GM23248 (cell line): ENCODE measurements at places on chromosomes 4 and X. TPM values are rescaled to one million over a fixed set of nuclear protein-coding genes. Genes with fewer than 3 reads are reported as not detected.

Gene SMR3A
- total RNA-seq: not detected in 2 replicates

Gene MAGEC3
- total RNA-seq: not detected in 2 replicates

Gene UGT2B7
- not detected in 2 replicates for total RNA-seq

Gene DRD5
- total RNA-seq: not detected in 2 replicates

Gene SYNPO2
- 4.3 and 5.0 TPM in 2 replicates for total RNA-seq

Gene TADA2B
- 14.8 and 15.7 TPM in 2 replicates for total RNA-seq

DNA sequence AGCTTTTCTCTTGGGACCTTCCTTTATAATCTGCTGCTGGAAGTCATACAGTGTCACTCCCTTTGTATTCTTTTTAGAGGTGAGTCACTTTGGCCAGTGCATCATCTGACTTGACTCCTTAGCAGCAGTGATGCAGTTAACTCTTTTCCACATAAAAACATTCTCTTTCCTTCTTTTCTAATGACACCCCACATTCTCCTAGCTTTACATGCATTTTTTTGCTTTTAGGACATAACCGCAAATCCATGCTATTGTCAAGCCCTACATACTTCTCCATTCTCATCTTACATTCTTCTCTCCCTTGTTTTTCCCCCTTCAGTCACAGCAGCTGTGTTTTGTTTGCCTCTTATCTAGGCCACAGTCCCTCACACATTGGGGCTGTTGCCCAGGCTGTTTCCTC is 55.1 kb downstream of the ZNF330 start:
- DNase-seq: peak; percentile 86

- DNase-seq: no peak
These were observed 85.9 kb upstream of the HELT start for GRCh38 chr4:184932343-184932742.

DNA sequence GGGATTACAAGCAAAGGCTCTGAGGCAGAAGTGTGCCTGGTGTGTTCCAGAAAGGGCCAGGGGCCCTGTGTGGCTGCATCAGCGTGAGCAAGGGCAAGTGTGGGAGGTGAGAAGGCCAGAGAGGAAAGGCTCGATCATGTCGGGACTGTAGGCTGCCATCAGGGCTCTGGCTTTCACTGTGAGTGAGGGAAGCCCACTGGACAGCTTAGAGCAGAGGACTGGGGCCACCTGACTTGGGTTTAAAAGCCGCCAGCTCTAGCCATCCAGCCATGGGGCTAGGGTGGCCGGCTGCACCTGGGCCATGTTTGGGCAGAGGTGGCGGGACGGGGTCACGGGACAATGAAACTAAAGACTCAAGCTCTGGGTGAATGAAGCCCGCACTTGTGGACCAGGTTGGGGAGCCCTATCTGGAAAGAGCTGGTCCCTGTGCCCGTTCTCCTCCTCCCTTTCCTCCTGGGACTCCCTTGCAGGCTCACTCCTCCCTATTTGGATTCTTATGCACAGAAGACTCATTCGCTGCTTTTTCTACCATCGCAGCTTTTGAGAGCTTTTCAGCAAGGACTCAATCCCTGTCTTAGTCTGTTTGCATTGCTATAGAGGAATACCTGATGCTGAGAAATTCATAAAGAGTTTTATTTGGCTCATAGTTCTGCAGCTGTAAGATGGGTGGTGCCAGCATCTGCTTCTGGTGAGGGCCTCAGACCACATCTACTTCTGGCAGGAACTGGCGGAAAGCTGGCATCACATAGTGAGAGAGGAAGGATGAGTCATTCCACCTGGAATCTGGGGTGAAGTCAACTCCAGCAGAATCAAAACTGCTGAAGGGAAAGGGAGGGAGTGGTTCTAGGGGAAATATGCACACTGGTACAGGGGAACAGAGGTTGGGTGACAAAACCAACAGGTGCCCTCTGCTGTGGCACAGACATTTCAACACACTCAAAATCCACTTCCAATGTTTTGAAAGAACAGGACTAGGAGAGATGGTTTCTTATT is 15.3 kb downstream of the CTAG1B start:
- DNase-seq: peak; percentile 85

- DNase-seq: peak; percentile 25
These were observed 69.8 kb downstream of the CCKAR start for GRCh38 chr4:26420438-26420837.

- peak; percentile 34 for DNase-seq
These were observed 106.4 kb upstream of the SCOC start for GRCh38 chr4:140266958-140267568.

DNA sequence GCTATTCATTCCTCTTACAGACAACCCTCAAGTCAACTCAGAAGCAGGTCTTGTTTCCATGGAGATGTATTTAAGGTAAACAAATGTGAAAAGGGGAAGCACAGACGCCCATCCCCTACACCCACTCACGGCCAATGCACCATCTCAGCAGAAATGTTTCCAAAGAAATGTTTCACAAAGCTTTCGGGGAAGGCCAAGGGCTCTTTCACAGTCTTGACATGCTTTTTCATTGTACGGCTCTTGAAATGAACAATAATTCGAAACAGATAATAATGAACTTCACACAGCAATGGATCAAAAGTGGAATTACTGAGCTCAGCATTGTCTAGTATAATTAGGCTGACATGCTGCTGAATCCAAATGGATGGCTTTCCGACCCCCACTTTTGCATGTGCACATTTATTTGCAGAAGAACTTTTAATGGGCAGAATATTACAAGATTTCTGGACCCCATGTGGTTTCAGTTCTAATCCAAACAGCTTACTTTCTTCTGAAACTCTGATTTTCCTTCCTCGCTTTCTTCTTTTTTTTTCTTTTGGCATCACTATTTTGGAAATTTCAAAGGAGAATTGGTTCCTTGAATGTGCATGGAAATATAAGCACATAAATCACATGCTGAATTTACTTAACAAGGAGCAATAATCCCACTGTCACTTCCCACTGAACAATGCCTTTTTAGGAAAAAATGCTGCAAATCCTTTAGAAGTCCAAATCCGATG is 160.9 kb downstream of the SMIM20 start:
- DNase-seq: no peak

GRCh38 chr4:121390335-121390734 is 9.5 kb upstream of the QRFPR start:
- no peak for DNase-seq

DNA sequence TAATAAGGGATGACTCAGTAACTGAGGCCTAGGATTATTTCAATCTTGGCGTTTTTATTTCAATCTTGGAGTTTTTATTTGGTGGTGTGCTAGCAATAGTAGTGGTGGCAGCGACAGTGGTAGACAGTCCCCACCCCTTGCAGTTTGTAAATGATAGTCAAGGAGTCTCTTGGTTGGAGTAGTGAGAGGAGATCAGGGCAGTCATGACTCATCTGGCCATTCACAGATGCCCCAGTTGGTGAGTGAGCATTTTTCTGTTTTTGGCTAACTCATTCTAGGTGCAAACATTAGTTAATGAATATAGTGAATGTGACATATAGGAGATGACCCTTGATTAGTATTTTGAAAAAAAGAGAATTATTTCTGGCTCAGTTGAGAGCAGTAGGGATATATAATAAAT is 93.5 kb upstream of the ADAD1 start:
- peak; percentile 40 for DNase-seq

DNA sequence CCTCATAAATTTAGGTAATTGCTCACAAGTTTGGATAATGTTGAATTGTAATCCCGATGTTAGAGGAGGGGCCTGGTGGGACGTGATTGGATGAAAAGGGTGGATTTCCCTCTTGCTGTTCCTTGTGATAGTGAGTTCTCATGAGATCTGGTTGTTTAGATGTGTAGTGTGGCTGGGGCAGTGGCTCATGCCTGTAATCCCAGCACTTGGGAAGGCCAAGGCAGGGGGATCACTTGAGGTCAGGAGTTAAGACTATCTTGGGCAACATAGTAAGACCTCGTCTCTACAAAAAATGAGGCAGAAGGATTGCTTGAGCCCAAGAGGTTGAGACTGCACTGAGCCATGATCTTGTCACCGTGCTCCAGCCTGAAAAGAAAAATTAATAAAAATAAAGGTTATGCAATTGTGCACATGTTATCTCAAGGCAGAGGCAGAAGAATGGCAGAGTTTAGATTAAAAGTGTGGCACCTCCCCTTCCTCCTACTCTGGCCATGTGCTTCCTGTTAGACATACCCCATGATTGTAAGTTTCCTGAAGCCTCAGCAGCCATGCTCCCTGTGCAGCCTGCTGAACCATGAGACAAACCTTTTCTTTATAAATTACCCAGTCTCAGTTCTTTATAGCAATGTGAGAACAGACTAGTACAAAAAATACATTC is 36.5 kb downstream of the ERVMER34-1 start:
- no peak for DNase-seq

DNA sequence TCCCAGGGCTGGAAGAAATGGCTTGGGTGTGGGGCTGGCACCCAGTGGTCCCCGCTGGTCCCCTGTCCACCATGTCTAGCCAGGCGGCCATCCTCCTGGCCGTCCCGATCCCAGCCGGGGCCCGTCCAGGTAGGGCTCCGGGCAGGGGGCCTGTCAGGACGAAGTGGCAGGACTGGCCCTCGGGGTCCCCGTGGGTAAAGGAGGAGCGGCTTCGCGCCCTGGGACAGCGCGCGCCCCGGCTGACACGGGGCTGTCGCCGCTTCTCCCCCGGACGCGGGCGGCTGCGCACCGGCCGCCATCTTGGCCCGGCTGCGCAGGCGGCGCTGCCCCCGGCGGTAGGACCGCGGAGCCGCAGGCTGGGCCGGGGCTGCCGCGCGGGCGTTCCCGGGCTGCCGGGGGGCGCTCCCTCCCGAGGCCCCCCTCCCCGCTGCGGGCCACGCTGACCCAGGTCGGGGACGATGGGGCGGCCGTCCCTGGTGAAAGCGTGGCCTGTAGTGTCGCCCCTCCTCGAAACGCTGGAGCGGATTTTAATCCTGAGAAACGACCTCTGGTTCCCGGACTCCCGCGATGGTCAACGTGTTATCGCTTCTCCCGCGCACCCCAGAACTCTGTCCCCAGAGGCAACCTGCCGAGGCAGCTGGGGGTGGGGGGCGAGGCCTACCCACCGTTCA is 60.4 kb upstream of the BCOR start:
- peak; percentile 62 for DNase-seq

DNA sequence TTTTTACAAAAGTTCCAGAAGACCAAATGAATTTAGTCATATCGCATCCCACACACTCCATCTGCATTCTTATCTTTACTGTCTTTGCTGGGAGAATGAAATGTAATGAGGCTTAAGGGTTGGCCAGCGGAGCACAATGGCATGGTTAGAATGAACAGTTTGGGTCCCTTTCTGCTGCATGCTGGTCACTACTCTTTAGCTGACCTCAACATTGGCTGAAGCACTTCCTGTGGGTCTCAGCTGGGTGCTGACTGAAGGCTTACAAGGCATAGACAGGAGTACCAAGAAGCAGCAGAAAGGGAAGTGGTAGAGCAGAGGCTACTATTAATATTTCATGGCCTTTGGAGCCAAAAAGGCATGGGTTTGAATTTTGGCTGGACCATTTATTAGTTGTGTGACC is 159.4 kb upstream of the GPC4 start:
- no peak for DNase-seq

DNA sequence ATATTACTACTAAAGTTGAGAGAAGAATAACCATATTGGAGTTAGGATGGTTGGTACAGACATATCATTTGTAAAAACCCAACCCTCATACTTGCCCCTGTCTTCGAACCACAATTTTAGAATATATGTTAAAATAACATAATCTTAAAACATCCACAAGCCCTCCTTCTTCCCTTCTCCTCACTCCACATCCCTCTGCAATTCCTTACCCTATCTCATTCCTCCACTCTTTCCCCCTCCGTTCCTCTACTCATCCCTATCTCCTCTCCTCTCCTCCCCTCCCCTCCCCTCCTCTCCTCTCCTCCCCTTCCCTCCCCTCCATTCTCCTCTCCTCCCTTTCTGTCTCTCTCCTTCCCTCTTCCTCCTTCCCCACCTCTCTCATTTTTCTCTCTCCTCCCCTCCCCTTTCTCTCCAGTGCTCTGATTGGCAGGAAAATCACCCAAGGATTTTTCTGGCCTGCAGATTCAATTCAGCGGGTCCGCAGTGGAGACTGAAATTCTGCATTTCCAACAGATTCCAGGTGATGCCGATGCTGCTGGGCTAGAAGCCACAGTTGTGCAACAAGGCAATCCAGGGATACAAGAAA is 17.4 kb upstream of the ODAM start:
- DNase-seq: no peak

GRCh38 chrX:16155581-16156096 is 11.6 kb upstream of the MAGEB17 start:
- no peak for DNase-seq

DNA sequence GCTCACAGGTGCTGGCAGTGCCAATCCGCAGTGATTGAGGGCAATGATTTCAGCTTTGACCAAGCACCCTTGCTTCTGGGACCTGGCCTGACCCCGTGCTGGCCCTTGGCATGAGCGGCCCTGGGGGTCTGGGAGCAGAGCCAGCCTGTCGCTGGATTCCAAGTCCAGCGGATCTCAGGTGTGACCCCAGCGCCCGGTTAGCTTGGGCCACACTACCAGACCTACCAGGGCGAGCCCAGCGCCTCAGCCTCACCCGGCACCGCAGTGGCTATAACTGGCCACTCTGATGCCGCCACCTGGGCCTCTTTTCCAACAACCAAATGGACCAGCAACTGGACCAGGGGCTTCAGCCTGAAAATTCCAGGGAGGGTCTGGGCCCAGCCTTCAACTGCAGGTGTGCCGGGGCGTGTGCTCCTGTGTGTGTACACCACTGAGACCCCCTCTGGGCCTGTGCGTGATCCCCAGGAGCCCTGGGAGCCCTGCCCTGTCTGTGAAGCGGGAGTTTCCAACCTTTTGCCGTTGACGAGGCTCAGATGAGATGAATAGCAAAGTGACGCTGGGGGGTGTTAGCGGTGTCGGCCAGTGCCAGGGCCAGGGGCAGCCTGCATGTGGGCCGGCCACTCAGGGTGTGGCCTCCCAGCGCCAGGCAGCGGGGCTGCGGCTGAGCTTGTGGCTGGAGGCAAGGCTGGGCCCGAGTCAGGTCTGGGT is 658 bp downstream of the SH3TC1 start:
- DNase-seq: no peak
